ENCODE measurements at places on chromosomes 12 and 14.

DNA sequence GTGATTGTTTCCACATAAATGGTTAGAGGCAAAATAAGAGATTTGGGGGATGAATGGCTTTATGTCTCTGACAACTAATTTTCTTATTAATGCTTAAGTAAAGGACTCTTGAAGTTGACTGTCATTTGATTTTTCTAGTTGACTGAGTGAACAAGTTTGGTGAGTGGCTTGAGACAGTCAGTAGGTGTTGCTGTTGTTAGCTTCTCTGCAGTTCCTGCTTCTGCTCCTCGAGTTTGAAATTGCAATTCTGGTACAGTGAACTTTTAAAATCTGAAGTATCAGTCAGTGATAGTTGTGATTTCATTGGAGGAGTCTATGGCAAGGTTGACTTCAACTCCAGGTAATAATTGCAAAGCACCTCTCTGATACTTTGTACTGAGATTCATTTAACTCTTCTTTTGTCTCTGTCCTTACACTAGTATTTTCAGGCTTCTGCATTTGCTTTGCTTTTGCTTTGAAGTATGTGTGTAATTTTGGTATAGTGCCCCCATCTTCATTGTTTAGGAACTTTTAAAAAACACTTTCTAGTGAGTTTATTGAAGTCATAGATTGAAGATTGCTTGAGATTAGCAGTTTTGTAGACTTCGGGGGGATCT lies 415.5 kb downstream of the PCNX1 start:
- peak overlapping the region; percentile 68 for H3K27ac ChIP-seq
- DNase-seq, result no peak
- peaks cover 3% of the 10 kb centered on the region for H3K27me3 ChIP-seq
- peaks cover 69% of the 10 kb centered on the region for H3K4me1 ChIP-seq

DNA sequence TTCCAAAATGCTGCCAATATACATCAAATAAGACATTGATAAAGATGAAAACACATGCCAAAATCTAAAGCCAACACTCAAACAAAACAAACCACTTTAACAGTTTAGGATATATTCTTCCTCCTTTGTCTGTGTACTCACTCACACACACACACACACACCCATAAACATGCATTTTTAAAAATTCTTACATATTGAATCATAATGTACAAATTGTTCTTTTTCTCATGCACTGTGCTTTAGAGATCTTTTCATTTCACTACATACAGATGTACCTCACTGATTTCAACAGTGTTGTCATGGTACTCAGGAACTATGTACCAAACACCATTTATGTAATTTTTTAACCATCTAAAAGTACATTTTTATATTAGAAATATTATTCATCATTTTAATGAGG lies 9.5 kb upstream of the RERG start:
- no peaks in the 10 kb centered on the region for H3K36me3 ChIP-seq
- no peak overlapping the region for H3K27ac ChIP-seq
- H3K4me1 ChIP-seq, result no peaks in the 10 kb centered on the region
- peaks cover 32% of the 10 kb centered on the region for H3K27me3 ChIP-seq
- DNase-seq, result no peak
- no peak overlapping the region for H3K4me3 ChIP-seq

- no peaks in the 10 kb centered on the region for H3K27me3 ChIP-seq
- no peaks in the 10 kb centered on the region for H3K36me3 ChIP-seq
- no peak for DNase-seq
- H3K27ac ChIP-seq, result no peak overlapping the region
Measured at GRCh38 chr12:68031174-68031573, 41.9 kb downstream of the IFNG-AS1 start.

GRCh38 chr14:49935526-49935925 lies 42.6 kb downstream of the ARF6 start:
- no peaks in the 10 kb centered on the region for H3K27me3 ChIP-seq
- no peak overlapping the region for H3K4me3 ChIP-seq
- no peak overlapping the region for H3K27ac ChIP-seq
- no peak for DNase-seq
- peaks cover 27% of the 10 kb centered on the region for H3K4me1 ChIP-seq
- H3K36me3 ChIP-seq, result peaks cover 4% of the 10 kb centered on the region

DNA sequence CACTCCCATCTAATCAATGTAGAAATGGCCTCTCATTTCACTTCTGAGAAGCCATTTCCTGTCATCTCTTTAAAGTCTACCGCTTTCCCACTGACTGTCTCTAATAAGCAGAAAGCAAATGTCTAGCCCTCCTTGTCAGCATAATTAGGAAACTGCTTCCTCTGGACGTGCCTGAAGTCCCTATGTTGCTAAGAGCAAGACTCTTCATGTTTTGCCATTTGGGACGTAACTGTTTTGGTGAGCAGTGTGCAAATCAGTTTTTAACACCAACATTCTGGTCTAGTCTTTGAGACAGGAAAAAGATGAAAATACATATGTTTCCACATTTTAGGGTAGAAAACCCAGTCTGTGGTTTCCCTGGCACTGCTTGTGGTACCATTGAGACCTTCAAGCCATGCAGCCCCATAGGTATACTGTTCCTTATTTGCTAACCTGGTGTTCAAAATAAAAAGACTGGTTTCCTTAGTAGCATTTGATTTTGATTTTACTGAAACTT lies 22.2 kb downstream of the IFNG start:
- no peaks in the 10 kb centered on the region for H3K36me3 ChIP-seq
- peak overlapping the region; percentile 66 for H3K4me3 ChIP-seq
- H3K27me3 ChIP-seq, result no peaks in the 10 kb centered on the region
- H3K4me1 ChIP-seq, result peaks cover 26% of the 10 kb centered on the region

DNA sequence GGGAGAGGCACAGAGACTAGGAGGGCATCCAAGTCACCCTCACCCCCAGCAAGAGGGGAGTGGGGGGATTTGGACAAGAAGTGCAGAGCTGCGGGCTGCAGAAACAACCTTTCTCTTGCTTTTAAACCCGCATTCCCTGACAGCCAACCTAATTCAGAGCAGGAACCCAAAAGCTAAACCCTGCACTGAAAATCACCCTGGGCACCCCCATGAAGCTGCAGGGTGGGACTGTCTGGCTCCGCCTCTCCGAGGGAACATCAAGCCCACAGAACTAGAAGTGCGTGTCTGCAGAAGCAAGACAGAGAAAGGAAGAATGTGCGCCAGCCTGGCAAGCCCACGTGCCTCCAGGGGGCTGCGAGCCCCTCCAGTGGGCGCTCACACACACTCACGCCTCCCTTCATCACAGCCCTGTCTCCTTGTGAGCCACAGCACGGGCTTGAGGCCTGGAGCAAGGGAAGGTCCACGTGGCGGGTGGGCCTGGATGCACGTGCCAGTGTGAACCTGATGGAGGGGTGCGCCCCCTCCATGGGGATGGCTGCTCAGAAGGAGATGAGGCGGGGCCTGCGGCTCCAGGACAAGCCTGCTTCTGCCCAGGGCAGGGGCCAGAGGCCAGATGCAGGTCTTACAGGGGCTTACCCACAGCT lies 27.8 kb upstream of the PNMA1 start:
- H3K27ac ChIP-seq, result peak overlapping the region; percentile 94
- H3K4me3 ChIP-seq, result peak overlapping the region; percentile 91
- DNase-seq, result peak; percentile 62
- peaks cover 80% of the 10 kb centered on the region for H3K4me1 ChIP-seq

DNA sequence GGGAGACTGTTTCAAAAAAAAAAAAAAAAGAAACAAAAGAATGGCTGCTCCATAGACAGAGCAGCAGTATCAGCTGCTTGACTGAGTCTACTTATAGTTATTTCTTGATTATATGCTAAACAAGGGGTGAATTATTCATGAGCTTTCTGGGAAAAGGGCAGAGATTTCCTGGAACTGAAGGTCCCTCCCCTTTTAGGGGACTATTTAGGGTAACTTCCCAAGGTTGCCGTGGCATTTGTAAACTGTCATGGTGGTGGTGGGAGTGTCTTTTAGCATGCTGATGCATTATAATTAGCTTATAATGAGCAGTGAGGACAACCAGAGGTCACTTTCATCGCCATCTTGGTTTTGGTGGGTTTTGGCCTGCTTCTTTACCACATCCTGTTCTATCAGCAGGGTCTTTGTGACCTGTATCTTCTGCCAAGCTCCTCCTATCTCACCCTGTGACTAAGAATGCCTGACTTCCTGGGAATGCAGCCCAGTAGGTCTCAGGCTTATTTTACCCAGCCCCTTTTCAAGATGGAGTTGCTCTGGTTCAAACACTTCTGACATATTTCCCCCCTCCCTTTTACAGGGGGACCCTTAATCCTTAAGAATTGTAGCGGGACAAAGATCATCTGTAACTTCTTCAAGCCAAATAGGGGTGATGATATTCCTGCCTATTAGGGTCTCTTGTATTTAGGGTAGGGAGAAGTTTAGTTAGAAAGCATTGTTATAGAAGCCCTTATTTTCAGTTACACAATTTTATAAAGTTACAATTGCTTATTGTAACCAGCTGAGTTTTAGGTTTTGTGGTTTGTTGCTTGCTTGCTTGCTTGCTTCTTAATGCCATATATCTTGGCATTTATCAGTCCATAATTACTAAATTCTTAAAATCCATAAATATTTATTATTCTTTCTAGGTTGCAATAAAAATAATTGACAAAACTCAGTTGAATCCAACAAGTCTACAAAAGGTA lies 42.5 kb downstream of the MARK3 start:
- DNase-seq, result no peak
- H3K27ac ChIP-seq, result no peak overlapping the region
- H3K36me3 ChIP-seq, result peaks cover 36% of the 10 kb centered on the region
- peaks cover 46% of the 10 kb centered on the region for H3K4me1 ChIP-seq
- H3K4me3 ChIP-seq, result no peak overlapping the region

DNA sequence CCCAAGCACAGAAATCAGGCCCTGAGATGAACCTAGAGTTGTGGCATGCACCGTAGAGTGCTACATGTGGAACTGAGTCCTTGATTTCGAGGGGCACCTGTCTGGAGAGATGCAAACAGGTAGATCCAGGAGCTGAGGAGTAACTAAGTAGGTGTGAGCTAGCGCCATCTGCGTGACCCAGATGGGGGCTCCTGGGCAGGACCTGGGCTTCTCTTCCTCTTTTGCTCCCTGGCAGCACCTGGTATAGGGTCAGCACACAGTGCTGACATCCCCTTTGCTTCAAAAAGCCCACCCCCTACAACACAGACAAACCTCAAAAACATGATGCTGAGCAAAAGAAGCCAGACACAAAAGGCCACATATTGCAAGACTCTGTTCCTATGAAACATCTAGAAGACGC lies 65.8 kb downstream of the PITPNM2 start:
- no peaks in the 10 kb centered on the region for H3K27me3 ChIP-seq
- H3K36me3 ChIP-seq, result no peaks in the 10 kb centered on the region
- DNase-seq, result no peak
- peaks cover 64% of the 10 kb centered on the region for H3K4me1 ChIP-seq

DNA sequence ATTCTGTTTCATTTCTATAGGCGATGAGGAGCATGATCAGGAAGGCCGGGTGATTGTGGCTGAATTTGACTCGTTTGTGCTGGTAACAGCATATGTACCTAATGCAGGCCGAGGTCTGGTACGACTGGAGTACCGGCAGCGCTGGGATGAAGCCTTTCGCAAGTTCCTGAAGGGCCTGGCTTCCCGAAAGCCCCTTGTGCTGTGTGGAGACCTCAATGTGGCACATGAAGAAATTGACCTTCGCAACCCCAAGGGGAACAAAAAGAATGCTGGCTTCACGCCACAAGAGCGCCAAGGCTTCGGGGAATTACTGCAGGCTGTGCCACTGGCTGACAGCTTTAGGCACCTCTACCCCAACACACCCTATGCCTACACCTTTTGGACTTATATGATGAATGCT lies 1.9 kb downstream of the APEX1 start:
- H3K4me1 ChIP-seq, result peaks cover 26% of the 10 kb centered on the region
- H3K27ac ChIP-seq, result no peak overlapping the region
- DNase-seq, result no peak
- no peaks in the 10 kb centered on the region for H3K27me3 ChIP-seq
- no peak overlapping the region for H3K4me3 ChIP-seq

GRCh38 chr12:50006754-50007442 lies 18.4 kb downstream of the RACGAP1 start:
- no peaks in the 10 kb centered on the region for H3K27me3 ChIP-seq
- no peak overlapping the region for H3K27ac ChIP-seq
- H3K36me3 ChIP-seq, result peaks cover 3% of the 10 kb centered on the region
- H3K4me3 ChIP-seq, result no peak overlapping the region

DNA sequence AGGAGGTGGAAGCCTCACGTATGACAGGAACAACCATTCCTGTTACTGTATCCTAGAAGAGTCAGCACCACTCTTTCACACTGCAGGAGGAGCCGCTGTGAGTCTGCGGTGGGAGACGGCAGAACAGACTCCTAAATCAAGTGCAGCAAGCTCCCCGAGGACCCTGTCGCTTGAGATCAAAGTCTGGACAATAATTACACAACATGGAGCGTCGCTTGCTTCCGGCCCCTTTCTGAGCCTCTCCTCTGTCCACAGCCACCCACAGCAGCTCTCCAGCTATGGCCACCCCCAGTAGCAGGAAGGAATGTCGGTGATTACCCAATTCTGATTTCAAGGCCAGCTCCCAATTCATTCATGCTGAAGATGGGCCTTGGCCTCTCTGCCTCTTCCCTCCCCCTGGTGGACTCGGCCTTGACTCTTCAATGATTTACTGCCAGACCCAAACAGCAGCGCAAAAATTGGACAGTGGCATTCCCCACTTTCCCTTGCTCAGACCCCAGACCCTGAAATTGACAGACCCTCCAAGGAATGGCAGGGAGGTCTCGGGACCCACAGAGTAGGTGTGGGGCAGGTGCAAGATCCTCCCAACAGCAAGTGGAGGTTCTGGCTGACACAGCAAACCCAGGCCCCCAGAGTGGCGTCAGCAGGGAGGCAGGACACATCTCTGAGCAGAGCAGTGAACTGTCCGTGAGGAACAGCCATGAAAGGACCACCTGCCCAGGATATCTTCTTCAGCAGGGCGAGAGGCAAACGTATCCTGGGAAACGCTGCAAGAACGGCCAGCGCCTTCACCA lies 272.7 kb upstream of the DIO3 start:
- peaks cover 16% of the 10 kb centered on the region for H3K27me3 ChIP-seq
- peaks cover 7% of the 10 kb centered on the region for H3K4me1 ChIP-seq
- H3K27ac ChIP-seq, result no peak overlapping the region
- no peak for DNase-seq

GRCh38 chr12:20629414-20630156 lies 65.5 kb upstream of the SLCO1C1 start:
- no peak for DNase-seq
- H3K27me3 ChIP-seq, result no peaks in the 10 kb centered on the region
- H3K4me3 ChIP-seq, result no peak overlapping the region
- H3K36me3 ChIP-seq, result no peaks in the 10 kb centered on the region

GRCh38 chr12:129901254-129901653 lies 2.6 kb downstream of the TMEM132D start:
- no peak overlapping the region for H3K4me3 ChIP-seq
- H3K36me3 ChIP-seq, result peaks cover 5% of the 10 kb centered on the region
- H3K27me3 ChIP-seq, result peaks cover 53% of the 10 kb centered on the region
- no peak for DNase-seq

DNA sequence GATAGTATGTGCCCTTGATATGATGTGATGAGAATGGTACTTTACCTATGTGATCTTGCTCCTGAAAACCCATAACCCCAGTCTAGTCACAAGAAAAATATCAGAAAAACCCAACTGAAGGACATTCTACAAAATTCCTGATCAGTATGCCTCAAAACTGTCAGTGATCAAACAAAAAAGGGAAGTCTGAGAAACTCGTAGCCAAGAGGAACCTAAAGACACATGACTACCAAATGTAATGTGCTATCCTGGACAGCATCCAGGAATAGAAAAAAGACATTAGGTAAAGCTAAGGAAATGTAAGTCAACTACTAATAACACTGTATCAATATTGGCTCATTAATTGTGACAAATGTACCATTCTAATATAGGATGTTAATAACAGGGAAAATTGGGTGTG lies 4.1 kb upstream of the WIF1 start:
- no peak for DNase-seq
- peaks cover 36% of the 10 kb centered on the region for H3K27me3 ChIP-seq
- peaks cover 9% of the 10 kb centered on the region for H3K4me1 ChIP-seq
- H3K36me3 ChIP-seq, result no peaks in the 10 kb centered on the region
- no peak overlapping the region for H3K27ac ChIP-seq
